CD4-positive, alpha-beta T cell treated with Interleukin-15 for 4 hours (primary cell): ENCODE measurements at places on chromosomes 7 and 10.

GRCh38 chr10:45220931-45221330 lies 94.5 kb downstream of the OR13A1 start:
- DNase-seq, result no peak

DNA sequence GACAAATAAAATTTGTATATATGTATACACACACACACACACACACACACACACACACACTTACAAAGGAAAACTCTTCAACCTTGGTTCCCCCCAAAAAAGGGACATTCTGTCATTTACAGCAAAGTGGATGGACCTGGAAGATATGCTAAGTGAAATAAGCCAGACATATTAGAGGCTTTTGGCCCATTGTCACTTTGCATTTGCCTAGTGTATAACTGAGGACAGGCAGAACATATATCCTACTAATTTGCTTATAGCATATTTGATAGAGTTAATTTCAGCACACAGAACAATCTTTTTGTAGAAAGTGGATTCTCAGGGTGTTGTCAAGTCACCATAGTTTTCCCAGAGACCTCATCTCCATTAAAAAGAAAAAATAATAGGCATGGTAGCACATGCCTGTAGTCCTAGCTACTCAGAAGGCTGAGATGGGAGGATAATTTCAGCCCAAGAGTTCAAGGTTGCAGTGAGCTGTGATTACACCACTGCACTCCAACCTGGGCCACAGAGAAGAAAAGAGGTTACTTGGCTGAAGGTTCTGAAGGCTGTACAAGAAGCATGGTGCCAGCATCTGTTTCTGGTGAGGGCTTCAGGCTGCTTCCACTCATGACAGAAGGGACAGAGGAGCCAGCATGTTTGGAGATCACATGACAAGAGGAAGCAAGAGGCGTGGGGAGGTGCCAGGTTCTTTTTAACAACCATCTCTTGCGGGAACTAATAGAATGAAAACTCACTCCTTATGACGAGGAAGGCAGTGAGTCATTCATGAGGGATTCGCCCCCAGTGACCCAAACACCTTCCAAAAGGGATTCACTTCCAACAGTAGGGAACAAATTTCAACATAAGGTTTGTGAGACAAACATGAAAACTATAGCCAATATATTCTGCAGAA lies 135.6 kb downstream of the TMEM168 start:
- DNase-seq, result no peak

DNA sequence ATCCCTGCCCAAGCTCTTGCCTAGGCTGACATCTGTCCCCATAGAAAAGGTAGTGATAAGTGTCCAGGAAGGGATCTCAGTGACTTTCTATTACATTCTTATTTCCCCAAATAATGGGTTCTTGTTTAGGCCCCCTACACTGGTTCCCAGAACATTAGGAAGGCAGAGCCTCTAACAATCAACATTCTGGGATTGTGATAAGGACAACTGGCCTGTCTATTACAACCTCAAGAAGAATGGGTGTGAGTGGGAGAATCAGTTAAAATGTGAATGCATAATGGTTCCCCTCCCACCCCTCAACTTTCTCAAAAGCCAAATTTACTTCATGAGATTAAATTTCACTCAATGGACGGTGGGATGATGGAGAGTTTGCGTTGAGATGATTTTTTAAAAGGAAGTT lies 6.4 kb upstream of the ANKRD1 start:
- DNase-seq, result no peak

GRCh38 chr7:47318395-47319182 lies 263.3 kb downstream of the TNS3 start:
- DNase-seq, result no peak

DNA sequence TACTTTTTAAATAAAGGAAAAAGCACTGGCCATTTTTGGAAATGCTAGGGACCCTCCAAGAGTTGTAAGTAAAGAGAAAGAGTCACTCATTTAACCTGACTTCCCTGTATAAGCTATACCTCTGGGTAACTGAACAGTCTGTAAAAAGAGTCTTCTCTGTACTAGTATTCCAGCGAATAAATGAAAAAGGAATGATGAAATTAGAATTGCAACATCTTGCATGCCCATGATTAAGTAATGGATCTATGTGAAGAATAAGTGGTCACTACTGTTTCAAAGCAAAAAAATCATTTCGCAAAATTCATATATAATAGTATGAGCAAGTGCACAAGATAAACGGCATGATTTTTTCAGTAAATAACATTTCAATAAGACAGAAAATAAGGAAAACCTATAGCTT lies 116.8 kb downstream of the ZFAND4 start:
- no peak for DNase-seq

GRCh38 chr10:76788452-76788811 lies 849.2 kb downstream of the KCNMA1 start:
- no peak for DNase-seq

- no peak for DNase-seq
Observed at GRCh38 chr10:422241-422640, 267.2 kb downstream of the DIP2C start.

- DNase-seq, result no peak
Observed at GRCh38 chr10:89651916-89652573, 7.0 kb upstream of the PANK1 start.

GRCh38 chr10:71720288-71720687 lies 710 bp upstream of the C10orf105 start:
- DNase-seq, result no peak

GRCh38 chr7:128163473-128163872 lies 77.6 kb upstream of the LEP start:
- DNase-seq, result no peak

DNA sequence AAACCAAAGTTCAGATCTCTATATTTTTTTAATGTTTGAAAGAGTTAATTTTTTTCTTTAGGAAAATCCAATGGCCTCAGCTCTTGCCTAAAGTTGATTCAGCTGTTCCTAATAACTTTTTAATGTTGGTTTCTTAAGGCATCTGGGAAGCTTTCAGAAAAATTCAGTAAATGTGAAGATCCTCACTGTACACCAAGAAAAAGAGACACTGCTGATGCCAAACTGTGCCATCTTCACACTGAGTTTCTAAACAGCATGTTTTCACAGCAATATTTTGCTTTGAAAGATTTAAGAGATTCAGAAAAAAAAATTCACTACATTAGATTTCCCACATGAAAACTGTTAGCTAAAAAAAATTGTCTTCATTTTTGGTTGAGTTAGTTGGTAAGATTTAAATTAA lies 249.4 kb downstream of the NEBL start:
- DNase-seq, result no peak
